Stimulated activated CD4-positive, alpha-beta T cell treated with anti-CD3 and anti-CD28 coated beads, Interleukin-12 subunit alpha, Interleukin-12 subunit beta, amount 100 ng/mL, for 24 hours (primary cell): ENCODE measurements at places on chromosomes 13 and 19.

DNA sequence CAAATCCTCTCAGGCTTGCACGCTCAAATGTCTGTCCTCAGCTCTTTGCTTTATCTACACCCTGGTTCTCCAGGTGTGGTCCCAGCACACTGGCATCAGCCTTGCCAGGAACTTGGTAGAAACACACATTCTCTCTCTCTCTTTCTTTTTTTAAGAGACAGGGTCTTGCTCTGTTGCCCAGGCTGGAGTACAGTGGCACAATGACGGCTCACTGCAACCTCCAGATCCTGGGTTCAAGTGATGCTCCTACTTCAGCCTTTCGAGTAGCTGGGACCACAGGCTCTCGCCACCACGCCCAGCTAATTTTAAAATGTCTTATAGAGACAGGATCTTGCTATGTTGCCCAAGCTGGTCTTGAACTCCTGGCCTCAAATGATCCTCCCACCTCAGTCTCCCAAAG is 20.8 kb downstream of the ADGRL1 start:
- no peak for DNase-seq

- DNase-seq, result no peak
Measured at GRCh38 chr19:5395556-5395955, 54.9 kb upstream of the PTPRS start.

DNA sequence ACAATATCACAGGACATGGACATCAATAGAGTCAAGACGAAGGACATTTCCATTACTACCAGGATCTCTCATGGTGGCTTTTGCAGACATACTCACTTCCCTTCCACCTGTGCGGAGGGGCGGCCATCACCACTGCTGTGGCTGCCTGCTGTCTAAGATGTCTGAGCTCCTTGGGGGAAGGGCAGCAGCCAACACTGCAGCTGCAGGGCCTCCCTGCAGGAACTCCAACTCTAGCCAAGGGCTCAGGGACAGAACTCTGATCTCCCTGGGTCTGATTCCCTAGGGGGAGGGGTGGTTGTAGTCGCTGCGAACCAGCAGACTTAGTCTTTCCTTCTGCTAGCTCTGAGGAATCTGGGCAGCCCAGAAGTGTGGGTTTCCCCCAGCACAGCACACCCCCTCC is 78.9 kb upstream of the ANKRD10 start:
- DNase-seq, result no peak

- DNase-seq, result no peak
Measured at GRCh38 chr19:38115271-38115802, 108.7 kb downstream of the DPF1 start.

DNA sequence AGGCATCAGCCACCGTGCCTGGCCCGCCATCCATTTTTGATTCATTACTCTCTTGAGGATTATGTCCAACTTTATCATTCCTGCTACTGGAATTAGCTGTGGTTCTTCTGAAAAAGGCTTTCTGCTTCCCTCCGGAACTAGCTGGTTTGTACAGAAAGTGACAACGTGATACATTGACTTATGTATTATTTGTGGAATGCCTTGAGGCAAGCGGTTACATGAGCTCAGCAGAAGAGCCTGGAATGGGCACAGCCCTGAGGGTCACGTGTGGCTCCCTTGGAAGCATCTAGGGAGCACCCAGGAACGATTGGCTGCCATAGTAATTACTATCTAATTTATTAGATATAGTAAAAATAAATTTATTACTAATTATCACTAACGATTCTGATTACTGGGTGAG is 14.4 kb upstream of the RETN start:
- DNase-seq, result no peak

GRCh38 chr13:114179087-114179658 is at the start of gene CFAP97D2:
Gene CFAP97D2, plus strand, starts transcription at chr13:114179257. Its CDS starts 74 bp downstream, at chr13:114179331.
- DNase-seq, result no peak
